ENCODE measurements at places on chromosomes 2 and 18.

- no peak for DNase-seq
Observed at GRCh38 chr2:1157107-1157506, 206.5 kb downstream of the SNTG2 start.

GRCh38 chr2:135635212-135635835 lies 104.0 kb downstream of the R3HDM1 start:
- no peak for DNase-seq

- DNase-seq: no peak
Observed at GRCh38 chr2:232447638-232448303, 8.2 kb upstream of the ALPI start.

DNA sequence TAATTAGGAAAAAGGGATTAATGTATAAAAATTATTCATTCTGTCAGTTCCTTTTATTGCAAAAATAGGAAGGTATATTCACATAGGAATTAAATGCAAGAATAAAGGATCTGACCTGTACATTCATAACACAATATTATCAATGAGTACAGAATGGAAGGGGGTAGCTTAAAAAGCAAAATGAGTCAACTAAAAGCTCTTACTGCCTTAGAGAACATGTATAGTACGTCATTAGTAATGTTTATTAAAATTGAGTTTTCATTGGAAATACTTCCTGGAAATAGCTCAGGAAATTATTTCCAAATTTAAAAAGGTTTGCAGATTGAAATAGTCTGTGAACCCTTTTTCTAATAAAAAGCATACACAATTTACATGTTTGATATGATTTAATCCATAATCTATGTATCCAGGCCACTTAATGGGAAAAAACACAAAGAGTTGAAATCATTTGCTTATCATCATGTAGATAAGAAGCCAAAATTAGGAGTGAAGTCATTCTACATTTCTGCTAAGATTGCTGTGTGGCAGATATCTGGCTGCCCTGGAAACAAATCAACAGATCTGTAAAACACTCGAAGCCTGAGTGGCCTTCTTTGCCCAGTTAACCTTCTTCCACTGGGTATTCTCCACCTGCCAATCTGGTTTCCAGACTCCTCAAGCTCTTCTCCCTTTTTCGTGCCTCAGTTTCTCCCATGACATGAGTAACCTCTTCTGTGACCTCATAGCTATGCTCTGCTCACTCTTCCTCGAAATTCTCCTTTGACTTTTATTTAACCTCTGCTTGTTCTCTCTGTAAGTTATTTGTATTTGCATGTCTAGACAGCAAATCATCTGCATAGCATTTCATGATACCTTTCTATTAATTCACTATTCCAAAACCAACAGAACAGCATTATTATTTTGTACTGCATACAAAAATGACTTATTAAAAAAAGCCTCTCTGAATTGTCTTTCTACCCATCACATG lies 181.2 kb upstream of the REV1 start:
- no peak for DNase-seq

DNA sequence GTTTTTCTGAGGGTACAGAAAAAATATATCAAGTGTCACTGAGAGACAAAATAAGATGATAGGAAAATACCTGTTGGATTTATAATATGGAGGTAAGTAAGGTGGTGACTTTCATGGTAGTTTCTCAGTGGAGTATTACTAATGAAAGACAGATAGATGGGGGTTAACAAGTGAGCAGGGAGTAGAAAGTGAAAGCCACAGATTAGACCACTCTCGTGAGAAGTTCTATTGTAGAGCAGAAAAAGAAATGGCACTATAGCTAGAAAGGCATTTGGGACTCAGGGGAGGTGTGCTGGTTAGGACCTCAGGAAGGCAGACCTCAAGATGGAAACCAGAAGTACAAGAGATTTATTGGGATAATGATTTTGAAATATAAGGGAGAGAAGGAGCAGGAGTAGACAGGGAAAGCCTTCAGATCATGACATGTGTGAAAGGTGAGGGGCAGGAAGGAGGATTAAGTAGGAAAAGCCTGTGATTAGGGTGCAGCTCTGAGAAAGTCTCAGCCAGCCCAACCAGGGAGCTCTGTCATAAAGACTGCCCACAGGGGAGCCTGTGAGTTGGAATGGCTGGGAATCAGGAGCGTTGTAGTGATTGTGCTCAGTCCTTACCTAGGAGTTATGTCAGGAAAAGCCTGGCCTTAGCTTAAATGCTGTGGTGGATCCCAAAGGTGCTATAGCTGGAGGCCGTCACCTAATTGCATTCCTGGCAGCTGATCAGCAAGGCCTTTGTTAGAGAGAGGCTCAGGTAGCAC lies 198.1 kb downstream of the IKZF2 start:
- no peak for DNase-seq

DNA sequence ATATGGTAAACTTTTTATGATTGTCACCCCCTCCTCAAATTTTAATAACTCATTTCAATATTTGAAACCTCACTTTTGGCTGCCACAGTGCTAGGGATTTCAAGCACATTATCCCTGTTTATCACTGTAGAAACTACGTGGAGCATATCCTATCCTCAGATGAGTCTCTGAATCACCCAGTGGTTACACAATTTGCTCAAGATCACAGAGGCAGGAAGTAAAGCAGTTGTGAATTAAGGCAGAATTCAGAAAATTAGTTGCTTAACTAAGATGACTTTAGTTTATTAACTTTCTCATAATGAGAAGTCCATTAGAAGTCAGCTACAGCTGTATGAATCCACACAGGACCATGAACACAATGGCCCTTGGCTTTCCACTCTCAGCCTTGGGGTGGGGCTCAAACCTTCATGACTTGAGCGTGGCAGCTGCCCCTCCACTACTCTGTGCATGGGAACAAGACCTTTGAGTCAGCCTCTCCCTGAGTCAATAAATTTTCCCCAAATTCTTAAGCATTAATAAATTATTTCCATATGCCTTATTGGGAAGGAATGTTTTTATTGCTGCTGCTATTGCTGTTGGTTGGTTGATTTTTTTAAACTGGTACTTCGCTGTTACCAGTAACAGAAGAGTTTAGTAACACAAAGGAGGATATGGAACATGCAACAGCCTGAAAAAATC lies 369.0 kb downstream of the CBLN2 start:
- DNase-seq: peak; percentile 76

GRCh38 chr18:13613591-13614501 lies 112.5 kb downstream of the FAM210A start:
- DNase-seq: no peak

Data from foreskin fibroblast (primary cell).